ENCODE measurements at places on chromosomes 5 and 9.

- DNase-seq = no peak
Measured at GRCh38 chr5:53782620-53783019, 222.2 kb downstream of the NDUFS4 start.

DNA sequence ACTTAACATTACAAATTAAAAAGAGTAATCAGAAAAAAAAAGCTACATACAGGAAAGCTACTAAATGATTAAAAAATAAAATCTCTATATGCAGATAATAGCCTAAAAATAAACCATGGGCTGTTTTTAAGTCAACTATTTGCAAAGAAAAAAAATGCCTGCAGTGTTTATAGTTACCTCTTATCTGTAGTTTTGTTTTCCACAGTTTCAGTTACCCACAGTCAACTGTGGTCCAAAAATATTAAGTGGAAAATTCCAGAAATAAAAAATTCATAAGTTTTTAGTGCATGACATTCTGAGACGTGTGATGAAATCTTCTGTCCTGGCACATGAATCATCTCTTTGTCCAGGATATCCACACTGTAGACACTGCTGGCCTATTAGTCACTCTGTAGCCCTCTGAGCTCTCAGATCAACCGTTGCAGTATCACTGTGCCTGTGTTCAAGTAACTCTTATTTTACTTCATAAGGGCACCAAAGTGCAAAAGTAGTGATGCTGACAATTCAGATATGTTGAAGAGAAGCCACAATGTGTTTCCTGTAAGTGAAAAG lies 59.2 kb downstream of the PRELID2 start:
- no peak for DNase-seq

DNA sequence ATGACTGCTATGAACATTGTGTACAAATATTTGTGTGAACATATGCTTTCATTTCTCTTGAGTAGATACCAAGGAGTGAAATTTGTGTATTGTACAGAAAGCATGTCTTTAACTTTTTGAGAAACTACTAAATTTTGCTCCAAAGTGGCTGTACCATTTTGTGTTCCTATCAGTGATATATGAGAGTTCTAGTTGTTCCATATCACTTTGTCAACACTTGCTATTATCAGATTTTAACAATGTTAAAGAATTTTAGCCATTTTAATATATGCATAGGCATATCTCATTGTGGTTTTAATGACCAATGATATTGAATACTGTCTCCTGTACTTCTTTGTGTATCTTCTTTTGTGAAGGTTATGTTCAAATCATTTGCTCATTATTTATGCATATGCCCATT lies 142.9 kb upstream of the NR3C1 start:
- DNase-seq = no peak

GRCh38 chr5:83011985-83012384 lies 65.2 kb downstream of the TMEM167A start:
- DNase-seq = no peak

DNA sequence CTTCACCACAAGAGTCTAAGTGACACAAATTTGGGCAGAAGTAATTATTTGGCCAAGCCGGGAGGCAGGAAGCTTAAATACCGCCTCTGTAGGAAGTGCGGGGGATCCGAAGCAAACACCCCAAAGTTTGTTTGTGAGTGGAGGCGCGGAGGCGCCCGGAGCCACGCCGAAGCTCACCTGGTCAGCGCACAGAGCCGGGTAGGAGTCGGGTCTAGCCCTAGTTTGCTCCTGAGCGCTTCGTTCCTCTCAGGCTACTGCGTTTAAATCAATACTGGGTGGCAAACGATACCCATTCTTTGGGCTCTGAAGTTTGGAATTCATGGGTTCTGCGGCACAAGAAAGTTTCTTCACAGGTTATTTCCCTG lies 855 bp downstream of the MCC start:
- DNase-seq = no peak

DNA sequence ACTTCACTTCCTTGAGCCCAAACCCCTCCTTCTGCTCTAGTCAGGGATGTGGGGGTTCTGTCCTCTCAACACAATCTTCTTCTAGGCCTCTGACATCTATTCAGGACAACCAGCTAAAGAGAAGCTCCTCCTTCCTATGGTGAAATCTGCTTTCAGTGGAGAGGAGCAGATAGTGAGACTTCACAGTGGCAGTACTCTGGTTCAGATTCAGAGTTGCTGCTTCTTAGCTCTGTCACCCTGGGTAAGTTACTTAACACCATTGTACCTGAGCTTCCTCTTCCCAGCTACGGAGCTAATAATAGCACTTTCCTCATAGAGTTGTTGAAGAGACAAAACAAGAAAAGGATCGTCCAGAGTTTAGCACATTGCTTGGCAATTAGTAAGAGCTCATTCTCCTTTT lies 77.3 kb upstream of the LARP1 start:
- DNase-seq = no peak

DNA sequence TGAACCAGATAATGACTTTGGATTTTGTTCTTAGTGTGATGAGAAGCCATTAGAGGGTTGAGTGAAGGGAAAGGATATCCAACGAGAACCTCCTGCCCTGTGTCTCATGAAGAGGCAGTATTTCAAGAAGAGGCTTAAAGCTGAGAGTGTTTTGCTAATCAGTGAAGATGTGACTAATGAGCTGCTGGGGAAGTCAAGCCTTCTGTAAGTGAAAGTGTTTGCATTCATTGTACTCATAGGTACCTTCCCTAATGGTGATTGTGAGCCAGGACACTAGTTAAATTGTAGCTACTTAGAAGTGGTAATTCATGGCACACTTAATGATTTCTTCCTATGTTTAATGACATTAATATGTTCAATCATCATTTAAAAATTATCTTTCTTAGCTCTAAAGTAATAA lies 23.7 kb downstream of the PIP5K1B start:
- DNase-seq = no peak

DNA sequence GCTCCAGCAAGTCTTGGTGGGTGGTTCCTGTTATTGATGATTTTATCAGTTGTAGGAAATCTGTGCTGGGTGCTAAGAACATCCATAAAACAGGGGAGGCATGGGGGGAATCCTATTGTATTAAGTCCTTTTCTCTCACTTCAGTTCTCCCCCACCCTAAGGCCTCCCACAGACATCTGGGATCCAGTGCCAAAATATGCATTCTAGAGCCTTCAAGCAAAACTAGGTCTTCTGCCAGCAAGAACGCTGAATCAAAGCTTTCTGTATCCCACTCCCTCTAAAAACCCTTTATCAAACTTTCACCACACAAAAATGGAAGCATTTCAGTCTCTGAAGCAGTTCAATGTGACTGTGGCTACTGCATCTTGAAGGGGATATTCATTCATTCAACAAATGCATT lies 281.9 kb downstream of the GAS1 start:
- no peak for DNase-seq

- DNase-seq = no peak
Measured at GRCh38 chr5:130112246-130112645, 208.0 kb downstream of the CHSY3 start.

DNA sequence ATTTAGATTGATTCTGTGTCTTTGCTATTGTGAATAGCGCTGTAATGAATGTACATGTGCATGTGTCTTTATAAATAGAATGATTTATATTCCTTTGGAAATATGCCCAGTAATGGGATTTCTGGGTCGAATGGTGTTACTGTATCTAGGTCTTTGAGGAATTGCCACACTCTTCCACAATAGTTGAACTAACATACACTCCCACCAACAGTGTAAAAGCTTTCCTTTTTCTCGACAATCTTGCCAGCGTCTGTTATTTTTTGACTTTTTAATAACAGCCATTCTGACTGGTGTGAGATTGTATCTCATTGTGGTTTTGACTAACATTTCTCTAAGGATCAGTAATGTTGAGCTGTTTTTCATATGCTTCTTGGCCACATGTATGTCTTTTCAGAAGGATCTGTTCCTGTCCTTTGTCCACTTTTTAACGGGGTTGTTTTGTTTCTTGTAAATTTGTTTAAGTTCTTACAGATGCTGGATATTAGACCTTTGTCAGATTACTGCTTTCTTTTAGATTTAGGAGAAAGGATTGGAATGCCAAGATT lies 125.0 kb upstream of the NR5A1 start:
- no peak for DNase-seq

- no peak for DNase-seq
Measured at GRCh38 chr5:123665822-123666371, 153.9 kb downstream of the CSNK1G3 start.

DNA sequence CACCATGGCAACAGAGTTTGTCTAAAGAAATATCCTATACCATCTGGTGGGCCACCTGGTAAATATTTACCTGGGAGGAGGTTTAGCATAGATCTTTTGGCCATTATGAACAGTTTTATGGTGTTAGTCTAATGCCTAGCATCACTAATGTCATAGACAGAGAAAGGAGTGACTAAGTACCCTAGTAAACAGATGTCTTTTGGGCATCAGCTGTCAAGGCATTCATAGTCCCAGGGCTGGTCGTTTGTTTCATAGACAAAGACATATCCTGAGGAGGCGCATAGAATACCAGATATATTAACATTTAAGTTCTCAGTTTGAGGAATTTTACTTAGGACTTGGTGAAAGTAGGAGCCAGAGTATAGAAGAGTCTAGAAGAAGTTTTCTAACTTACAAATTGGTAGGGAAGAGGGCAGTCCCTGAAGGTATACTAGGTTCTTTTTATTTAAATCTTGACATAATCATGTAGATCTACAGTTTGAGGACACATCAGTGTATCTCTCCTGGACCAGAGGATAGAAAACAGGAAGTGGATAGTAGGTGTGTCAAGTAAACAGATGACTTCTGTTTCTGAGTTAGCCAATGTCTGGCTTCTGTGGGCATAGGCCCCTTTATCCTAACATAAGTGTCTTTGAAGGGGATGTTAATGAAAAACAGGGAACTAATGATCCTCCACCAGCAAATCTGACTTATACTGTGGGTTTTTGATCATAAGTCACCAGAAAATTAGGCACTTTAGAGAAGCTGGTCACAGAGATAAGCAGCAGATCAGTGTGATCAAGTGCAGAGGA lies 105.0 kb upstream of the PRSS3 start:
- DNase-seq = no peak

- DNase-seq = no peak
Measured at GRCh38 chr5:170590566-170590965, 86.7 kb downstream of the KCNIP1 start.

- no peak for DNase-seq
Measured at GRCh38 chr5:115956957-115957356, 5.3 kb upstream of the LVRN start.

- DNase-seq = no peak
Measured at GRCh38 chr5:150579462-150580400, 60.7 kb upstream of the SYNPO start.

DNA sequence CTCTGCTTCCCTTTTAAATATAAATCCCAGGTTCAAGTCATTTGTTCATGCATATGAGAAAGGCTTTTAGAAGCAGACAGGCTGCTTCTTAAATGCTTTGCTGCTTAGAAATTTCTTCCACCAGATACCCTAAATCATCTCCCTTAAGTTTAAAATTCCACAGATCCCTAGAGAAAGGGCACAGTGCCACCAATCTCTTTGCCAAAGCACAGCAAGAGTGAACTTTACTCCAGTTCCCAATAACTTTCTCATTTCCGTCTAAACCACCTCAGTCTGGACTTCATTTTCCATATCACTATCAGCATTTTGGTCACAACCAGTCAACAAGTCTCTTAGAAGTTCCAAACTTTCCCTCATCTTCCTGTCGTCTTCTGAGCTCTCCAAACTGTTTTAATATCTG lies 679.8 kb upstream of the FTMT start:
- no peak for DNase-seq

GRCh38 chr5:1772634-1773033 lies 27.0 kb downstream of the MRPL36 start:
- no peak for DNase-seq

GRCh38 chr9:98357921-98358535 lies 102.6 kb upstream of the TBC1D2 start:
- DNase-seq = no peak

GRCh38 chr9:4496497-4496896 lies 6.2 kb downstream of the SLC1A1 start:
- DNase-seq = no peak

DNA sequence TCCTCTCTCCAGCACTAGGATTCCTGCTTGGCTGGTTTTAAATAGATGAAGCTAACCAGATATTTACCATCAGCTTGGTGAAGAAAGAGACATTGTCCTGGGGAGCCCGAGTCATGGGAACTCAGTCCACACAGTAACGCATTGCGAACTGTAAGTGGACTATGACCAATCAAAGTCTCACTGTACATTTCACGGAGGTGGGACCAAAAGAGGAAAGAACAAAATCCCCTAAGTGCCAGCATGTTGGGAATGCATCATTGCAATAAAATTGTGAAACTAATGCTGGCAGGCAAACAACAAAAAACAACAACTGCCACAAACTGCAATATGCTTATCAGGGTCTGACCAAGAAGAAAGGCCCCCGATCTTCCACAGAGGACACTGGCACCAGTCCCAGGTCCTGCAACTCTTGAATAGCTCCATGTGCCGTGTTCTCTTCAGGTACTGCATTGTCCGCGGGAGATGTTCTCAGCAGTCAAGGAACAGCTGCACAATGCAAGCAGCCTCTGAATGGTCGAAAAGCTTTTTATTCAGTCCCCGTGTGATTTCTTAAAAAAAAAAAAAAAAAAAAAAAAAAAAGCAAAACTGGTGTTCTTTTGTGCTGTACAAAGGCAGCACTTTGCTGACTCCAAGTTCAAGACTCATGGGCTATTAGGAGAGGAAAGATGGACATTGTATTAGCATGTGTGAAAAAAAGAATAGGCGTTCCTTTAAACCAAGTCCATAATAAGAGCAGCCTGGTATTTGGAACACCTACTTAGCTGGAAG lies 38.1 kb downstream of the SEMA6A start:
- no peak for DNase-seq

DNA sequence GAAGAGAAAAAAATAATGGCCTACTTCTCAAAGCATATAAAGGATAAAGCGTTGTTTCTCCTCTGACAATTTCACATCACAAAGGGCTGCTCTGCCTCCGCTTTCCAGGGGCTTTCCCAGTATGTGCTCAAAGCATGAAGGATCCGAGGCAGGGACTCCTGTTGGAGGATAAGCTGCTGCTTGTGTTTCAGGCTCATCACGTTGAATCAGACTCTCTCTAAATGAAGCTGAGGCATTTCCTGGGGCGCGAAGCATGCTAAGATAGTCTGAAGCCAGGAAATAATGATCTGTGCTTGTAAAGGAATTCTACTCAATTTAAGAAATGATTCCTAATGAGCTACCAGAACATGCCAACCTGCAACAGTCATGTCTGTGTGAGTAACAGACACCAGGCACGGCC lies 97.5 kb downstream of the MARCHF11 start:
- DNase-seq = no peak

GRCh38 chr9:99811172-99811571 lies 10.5 kb upstream of the NR4A3 start:
- no peak for DNase-seq

DNA sequence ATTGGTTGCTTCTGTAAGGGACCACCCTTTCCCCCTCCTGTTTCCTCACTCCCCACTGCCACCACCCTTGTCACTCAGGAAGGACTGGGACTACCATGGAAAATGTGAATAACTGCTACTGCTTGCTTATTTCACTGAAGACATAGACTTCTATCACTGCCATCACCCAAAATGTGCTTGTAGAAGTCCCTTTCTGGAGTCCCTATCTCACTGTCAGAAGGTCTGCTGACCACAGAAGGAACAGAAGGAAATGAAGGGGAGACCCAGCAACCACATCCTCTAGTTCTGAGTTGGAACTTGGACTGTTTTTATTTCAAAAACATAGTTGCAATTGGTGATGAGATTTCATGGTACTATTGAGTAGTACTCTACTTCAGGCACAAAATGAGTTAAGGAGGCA lies 122.5 kb downstream of the NPR3 start:
- no peak for DNase-seq

GRCh38 chr9:5820425-5820824 lies 12.5 kb downstream of the ERMP1 start:
- no peak for DNase-seq

Data from central memory CD4-positive, alpha-beta T cell (primary cell).